IMR-90 (cell line): ENCODE measurements at places on chromosomes 16 and 17. TPM values are rescaled to one million over a fixed set of nuclear protein-coding genes. Genes with fewer than 3 reads are reported as not detected.

GRCh38 chr17:64187093-64187895 lies 57.4 kb upstream of the ERN1 start:
- no peak for DNase-seq

DNA sequence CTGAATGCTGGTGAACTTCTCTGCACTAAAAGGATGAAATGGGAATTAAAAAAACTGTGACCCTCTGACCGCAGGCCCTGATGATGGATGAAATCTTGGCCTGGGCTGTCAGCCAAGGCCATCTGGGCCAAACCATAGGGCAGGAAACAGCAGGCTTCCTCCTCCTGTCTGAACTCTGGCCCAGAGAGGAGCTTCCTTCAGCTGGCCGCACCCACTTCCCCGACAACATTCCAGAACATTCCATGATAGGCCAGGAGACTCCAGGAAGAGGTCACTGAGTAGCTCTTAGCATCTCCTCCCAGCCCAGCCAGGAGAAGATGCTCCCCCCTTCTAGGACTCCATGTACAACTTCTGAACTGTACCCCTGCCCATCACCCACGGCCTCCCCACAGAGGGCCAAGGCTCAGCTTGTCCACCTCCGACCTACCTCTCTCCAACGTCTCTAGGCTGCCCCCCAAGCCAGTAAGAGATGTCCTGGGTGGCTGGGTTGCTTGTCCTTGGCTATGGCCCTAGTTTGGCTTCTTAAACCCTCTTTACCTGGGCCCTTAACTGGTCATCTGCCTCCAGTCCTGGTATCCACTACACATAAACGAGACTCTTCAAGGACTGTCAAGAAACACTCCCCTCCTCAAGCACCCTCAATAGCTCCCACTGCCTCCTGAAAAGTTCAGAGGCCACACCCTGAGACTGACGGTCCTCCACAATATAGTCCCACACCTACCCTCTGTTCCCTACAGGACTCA lies 1.7 kb downstream of the RPH3AL start:
- DNase-seq = no peak

Gene KRTAP2-1
- total RNA-seq = not detected in 2 replicates

GRCh38 chr17:1460233-1460632 lies 4.2 kb upstream of the CRK start:
- DNase-seq = no peak

DNA sequence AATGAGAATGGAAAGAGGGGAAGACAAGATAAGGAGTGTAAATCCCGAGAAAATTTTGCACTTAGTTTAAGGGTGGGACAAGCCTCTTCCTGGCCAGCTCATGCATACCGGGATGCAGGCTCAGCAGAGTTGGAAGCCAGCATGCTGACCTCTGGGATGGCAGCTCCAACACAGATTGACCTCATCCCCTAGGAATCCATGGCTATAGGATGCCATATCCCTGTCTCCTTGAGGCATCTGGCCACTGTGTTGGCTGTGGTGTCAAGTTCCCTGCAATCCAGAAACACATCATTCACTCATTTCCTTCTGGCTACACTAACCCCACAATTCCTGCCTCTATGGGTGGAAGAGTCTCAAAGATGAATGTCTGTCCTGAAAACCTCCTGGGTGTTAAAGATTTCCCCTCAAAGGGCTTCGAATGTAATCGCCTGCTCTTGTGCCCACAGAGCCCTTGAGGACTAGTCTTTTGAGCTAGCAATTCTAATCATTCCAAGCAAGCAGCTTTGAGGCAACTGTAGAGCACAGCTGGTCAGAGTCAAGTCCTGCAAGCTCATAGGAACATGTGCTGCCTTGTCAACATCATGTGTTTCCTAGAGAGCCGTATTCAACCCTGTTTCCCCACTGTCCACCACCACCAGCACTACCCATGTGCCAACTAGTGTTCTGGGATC lies 141.4 kb downstream of the PMP22 start:
- DNase-seq = peak; percentile 76
